ENCODE measurements at places on chromosomes 4 and X.

- peak; percentile 12 for DNase-seq
These were observed 171.7 kb upstream of the HCCS start for GRCh38 chrX:10939424-10939823.

GRCh38 chr4:152981278-152981677, 45.2 kb downstream of the FHDC1 start:
- peak; percentile 89 for DNase-seq

DNA sequence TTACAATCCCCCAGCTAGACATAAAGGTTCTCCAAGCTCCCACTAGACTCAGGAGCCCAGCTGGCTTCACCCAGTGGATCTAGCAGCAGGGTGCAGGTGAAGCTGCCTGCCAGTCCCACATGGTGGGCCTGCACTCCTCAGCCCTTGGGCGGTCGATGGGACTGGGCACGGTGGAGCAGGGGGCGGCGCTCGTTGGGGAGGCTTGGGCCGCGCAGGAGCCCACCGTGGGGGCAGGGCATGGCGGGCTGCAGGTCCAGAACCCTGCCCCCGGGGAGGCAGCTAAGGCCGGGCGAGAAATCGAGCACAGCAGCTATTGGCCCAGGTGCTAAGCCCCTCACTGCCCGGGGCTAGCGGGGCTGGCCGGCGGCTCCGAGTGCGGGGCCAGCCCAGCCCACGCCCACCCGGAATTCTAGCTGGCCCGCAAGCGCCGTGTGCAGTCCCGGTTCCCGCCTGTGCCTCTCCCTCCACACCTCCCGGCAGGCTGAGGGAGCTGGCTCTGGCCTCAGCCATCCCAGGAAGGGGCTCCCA, 9.6 kb upstream of the KLF8 start:
- DNase-seq = no peak

DNA sequence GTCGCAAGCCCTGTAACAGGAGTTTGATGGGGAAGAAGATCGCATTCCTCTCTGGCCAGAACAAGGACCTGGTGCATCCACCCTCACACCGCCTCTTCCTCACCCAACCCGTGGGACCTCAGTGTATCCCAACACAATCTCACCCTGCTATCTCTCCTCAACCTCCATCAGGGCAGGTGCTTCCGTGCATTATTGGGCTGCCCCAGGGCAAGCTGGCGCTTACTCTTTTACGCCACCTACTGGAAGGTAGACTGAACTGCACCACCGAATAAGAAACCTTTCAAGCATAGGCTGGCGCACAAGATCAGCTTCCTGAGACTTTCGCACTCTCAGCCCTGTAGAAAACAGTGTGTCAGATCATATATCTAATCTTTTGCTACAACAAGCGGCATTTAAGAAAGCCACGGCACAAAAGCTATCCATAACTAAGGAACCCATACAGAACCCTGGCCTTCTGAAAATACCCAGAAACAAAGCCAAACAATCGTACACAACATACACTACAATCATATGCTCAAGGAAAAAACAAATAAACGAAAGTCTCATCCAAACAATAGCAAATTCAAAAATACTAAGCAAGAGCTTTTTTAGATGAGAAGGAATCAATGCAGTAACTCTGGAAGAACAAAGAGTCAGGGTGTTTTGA, 209.3 kb downstream of the UGT8 start:
- DNase-seq = no peak

DNA sequence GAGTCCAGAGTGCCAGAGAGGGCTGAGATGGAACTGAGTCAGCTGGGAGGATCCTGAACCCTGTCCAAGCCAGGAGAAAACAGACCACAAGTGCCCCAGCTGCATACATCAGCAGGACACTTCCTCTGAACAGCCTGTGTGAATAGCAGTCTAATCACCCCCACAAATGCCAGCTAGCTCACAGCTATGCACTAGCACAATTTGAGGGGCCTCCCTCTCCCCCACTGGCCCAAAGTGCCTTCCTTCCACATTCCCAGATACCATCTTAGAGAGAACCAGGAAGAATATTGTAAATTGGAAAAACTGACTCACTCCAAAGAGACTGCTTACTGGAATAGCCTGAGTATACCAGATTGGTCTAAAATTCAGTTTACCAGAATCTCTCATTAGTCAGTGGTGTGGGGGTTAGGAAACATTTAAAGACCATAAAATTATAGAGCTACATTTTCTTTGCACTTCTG, 292.6 kb upstream of the KLF3 start:
- peak; percentile 93 for DNase-seq

GRCh38 chrX:110003167-110004156, 548 bp downstream of the TMEM164 start:
- no peak for DNase-seq

GRCh38 chr4:3476341-3476747, 13.2 kb downstream of the DOK7 start:
- no peak for DNase-seq

- no peak for DNase-seq
These were observed 37.4 kb downstream of the SCD5 start for GRCh38 chr4:82761229-82761628.

DNA sequence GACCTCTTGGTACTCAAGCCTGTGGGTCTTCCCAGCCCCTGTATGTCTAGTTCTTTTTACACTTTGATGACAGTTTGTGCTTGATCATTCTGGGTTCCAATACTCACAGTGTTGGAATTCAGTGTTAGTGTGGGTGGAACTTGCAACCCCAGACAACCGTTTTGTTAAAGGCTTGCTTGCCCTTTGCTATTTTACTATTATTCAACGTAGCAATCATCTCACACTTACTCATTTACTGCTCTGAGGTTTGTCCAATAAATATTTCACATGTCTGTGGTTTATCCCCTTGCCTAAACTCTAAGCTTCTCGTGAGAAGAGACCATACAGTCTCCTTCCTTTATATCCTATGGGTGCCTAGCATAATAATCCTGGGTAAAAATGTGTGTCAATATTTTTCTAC, 15.3 kb downstream of the CCNG2 start:
- peak; percentile 98 for DNase-seq

GRCh38 chrX:66035667-66036066, 4.2 kb downstream of the VSIG4 start:
- DNase-seq = no peak

DNA sequence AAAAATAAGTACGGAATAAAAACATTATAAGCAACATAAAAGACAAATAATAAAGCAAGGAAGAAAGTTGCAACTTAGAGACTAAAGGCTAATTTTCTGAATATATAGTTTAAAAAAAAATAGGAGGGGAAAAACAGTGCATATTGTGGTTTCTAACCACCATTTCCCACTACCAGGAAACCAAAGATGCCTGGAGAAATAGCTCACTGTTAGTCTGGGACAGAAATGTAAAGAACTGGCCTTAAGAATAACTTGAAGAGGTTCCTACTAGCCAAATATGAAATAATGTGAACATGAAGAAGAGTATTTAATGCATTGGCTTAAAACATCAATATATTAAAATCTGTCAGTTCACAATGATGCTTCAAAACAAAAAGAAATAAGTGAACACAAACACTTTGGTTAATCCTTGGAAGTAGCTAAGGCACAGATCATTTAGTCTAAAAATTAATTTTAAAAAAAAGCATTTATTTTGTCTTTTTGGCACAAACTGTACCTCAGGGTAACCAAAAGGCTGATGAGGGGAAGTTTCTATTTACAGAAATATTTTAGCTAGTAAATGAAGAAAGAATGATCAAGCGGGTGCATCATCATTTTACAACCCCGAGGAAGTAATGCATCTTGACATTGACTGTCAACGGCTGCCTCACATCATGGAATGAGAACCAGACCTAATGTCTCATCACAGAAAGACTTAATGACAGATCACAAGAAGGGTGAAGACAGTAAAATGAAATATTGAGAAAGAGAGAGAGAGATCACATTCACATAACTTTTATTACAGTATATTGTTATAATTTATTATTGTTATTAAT, 297.2 kb upstream of the LDB2 start:
- DNase-seq = peak; percentile 13

- DNase-seq = no peak
These were observed 77.1 kb upstream of the UCP1 start for GRCh38 chr4:140645614-140646412.

GRCh38 chrX:112913807-112914206, 73.2 kb upstream of the AMOT start:
- no peak for DNase-seq

DNA sequence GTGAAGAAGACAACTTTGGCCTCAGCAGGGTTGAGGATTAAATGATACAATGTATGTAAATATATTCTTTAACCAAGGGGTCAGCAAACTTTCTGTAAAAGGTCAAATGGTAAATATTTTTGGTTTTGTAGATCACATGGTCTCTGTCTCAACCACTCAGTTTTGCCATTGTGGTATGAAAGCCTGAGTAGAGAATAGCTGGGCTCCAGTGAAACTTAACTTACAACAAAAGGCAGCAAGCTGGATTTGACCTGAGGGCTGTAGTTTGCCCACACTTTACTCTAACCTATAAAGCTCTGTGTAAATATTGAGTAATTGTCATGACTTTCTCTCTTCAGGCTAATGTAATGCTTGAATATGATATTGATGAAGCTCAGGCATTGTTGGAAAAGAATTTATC, 19.6 kb downstream of the VBP1 start:
- DNase-seq = no peak

- peak; percentile 69 for DNase-seq
These were observed 54.0 kb downstream of the SLC9A7 start for GRCh38 chrX:46704767-46705386.

DNA sequence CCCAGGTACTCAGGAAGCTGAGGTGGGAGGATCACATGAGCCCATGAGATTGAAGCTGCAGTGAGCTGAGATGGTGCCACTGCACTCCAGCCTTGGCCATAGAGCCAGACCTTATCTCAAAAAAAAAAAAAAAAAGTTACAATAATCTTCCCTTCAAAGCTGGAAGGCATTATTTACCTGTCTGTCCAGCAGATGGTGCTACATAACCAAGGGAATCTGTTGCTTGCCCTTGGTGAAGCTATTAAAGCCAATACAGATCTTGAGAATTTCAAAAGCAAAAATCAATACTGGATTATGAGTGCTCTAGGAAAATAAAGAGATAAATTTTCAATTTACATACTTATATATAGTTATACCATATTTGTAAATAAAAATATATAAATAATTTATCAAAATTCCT, 25.9 kb downstream of the PKD2 start:
- DNase-seq = peak; percentile 35

GRCh38 chr4:172725581-172725980, 443.0 kb upstream of the GALNT7 start:
- DNase-seq = no peak

GRCh38 chr4:112944006-112944405, 105.4 kb upstream of the ANK2 start:
- DNase-seq = no peak

DNA sequence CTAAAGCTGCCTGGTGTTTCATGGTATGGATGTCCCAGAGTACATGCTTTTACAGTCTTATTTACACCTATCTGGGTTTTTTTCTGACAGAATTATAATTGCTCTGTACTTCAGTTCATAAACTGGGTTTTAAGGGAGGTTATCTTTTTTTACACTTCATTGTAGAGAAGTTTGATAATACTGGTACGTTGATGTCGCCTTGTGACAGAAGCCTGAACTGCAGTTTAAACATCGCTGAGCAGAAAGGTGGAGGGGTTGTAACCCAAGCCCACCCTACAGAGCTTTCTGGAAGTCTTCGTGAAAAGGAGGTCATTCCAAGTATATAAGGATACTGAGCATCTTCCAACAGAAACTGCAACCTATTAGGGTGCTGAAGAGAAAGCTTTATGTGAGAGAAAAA, 46.4 kb downstream of the BEX1 start:
- DNase-seq = no peak

DNA sequence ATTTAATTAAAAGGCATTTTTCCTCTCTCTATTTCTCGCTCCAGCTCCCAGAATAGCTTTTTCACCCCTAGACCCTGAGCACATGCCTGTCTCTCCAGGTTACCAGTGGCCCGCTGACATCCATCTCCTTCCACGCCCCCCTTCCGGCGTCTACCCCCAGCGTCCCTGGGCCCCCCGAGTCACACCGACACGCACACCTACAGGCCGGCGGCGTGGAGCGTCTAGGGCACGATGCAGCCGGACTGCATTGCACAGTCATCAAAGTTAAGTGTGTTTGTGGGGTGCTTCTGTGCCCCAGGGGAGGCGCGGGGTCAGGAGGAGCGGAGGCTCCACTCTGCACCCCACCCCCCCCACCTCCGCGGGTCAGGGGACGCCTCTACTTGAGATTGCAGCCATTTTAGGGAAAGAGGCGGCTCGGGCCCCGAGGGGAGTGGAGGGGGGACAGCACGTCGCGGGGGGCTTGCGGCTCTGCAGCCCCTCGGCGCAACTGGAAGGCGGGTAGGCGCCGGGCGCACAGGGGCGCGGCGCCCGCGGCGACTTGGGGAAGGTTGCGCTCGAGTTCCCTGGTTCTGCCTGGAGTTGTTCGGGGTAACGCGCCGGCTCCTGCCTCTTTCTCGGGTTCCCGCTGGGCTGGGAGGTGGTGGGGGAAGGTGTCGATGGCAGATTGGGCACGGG, 112.7 kb downstream of the DHX15 start:
- peak; percentile 11 for DNase-seq

DNA sequence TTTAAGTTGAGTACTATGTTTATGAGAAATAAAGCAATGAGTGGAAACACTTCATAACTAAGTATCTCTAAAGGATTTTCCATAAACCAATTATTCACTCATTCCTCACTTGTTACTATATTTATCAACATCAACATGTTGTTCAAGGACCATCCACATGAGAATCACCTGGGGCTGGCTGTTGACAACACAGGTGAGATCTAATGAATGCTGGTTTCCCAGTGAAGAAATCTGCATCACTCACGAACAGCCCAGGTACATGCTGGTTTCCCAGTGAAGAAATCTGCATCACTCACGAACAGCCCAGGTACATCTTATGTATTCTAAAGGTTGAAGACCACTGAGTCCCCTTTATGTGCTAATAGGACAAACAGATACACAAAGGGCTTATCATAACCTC, 32.5 kb downstream of the TSPAN5 start:
- DNase-seq = no peak

GRCh38 chr4:102730968-102731533, 29.7 kb downstream of the MANBA start:
- DNase-seq = no peak

DNA sequence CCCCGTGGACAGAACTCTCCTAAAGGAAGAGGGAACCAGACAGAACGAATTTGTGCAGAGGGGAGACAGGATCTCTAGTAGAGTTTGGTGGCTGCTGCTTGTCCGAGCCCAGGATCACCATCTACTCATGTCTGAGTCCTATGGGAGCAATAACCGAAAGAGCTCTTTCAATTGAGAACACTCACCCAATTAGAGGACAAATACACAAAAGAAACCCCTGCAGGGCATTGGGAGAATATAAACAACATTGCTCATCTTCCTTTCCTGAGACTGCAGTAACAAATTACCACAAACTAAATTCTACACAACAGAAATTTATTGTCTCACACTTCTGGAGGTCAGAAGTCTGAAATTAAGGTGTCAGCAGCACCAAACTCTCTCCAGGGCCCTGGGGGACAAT, 65.6 kb downstream of the SPINK2 start:
- DNase-seq = no peak

DNA sequence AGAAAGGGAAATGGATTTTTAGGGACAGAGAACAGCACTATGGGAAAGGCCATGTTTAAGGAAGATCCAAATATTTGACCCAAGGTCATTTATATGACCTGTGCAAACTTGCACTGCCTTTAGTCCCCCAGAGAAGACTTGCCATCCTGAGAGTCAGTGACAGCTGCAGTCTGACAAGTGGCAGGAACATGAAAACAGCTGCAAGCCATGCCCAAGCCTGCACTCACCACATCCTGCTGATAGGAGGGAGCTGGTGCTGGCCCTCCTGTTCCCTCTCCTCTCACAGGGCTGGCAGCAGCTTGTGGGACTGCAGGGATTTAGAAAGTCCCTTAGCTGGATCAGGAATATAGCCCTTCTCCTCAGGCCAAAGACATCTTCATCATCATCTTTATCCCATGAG, 187.7 kb downstream of the RAP1GDS1 start:
- DNase-seq = no peak

GRCh38 chr4:138870737-138871554, 144.6 kb upstream of the NOCT start:
- DNase-seq = peak; percentile 46
